ENCODE measurements at places on chromosomes 7 and 10.

GRCh38 chr10:89206402-89207180 is 526 bp downstream of the CH25H start:
- no peak for DNase-seq

DNA sequence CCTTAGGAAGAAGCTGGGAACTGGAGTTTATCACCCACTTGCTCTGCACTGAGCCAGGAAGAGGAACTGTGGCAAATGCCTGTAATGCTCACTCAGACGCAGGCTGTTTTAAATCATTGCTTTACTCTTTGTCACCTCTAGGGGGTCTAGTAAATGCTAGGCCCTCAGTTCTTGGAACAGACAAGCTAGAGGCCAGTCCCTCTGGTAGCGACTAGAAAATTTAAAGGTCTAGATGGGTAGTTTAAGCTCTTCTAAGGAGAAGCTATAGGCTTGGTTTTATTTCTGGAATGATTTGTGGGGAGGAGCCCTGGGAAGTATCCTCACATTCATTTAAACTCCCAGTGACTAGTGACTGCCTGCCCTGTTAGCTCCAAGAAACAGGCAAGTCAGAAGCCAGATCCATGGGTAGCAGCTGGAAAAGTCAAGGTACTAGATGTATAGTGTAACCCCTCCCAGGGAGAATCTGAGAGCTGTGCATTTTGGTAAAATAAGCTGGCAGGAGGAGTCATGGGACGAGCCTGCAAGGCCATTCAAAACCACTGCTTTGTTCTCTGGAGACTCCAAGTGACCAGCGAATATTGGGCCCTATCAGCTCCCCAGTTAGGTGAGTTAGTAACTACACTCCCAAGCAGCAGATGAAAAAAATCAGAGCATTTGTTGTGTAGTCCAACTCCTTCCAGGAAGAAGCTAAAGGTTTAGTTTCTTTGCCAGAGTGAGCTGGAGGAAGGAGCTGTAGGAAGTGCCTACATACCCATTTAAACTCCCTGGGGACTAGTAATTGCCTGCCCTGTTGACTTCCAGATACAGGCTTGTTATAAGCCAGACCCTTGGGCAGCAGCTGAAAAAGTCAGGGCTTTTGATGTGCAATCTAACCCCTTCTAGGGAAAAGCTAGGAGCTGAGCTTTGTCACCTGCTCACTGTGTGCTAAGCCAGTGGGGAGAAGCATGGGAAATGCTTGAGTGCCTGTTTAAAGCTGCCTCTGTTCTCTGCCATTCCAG is 68.9 kb downstream of the DYNC1I1 start:
- no peak for DNase-seq

DNA sequence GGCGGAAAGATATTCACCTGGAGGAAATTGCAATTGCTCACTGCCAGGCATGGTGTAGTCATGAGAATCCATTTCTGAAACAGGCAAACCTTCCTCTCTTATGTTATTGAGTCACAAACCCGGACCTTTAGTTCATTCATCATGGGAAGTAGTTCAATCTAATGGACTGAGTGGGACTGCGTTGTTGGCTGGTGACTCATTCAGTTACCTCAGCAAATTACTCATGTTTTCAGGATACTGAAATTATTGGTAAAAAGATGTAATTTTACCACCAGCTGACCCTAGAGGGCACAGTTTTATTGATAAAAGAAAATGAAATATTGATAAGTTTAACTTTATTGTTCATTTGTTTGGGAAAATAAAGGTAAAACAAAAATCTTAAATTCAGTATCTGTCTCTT is 1194.4 kb upstream of the SORCS1 start:
- peak; percentile 67 for DNase-seq

DNA sequence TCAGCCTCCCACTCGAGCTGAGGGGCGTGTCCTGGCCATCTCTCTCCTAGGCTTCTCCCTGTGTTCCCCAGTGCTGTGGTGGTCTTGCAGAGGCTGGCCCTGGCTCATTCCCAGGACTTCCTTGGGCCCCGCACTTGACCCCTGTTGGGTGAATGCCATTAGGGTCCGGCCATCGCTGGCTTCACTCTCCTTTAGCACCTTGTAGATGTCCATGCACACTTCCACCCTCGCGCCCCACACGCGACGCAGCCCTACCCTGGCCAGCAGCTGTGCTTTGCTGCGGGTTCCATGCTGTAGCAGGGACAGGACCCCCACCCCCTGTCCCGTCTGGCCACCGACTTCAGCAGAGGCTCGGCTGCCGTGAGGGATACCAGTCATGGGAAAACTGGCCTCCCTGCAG is 46.3 kb downstream of the PITRM1 start:
- DNase-seq, result no peak

GRCh38 chr7:30450240-30450982 is 28.2 kb downstream of the NOD1 start:
- no peak for DNase-seq

- no peak for DNase-seq
Observed at GRCh38 chr10:35213699-35214098, 87.1 kb downstream of the CREM start.

DNA sequence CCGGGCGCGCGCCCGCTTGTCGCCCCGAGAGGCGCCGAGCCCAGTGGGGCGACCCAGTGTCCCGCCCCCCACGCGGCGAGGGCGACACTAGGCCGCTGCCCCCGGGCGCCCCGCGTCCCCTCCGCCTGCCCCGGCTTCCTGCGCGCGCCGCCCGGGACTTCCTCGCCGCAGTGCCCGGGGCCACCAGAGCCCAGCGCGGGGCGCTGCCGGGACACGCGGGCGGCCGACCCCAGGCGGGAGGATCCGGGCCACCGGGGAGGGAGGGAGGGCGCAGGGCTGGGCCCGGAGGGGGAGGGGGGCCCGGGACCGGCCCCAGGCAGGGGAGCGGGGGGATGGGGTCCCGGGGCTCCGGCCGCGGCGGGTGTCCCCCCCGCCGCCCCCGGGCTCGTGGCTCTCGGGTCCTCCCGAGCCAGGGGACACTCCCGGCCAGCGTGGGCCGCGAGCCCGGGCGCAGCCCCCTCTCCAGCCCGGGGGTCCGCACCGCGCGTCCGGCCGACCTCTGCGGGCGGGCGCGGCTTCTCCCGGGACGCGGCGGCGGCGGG is 435 bp upstream of the PWWP2B start:
- no peak for DNase-seq

DNA sequence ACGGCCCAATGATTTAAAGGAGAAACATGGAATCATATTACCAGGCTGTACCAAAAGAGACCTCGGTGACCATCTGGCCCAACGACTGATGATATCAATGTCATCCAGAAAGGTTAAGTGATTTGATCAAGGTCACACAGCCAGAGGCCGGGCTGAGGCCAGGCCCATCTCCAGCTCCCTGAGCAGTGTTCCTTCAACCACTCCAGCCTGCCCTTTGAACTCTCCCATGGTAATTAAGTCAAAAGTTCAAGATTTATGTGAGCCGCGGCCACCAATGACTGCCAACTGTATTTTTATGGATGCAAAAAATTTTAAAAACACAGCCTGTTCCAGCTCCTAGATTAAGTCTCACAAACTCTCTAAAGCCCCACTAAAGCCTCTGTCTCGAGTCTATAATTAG is 41.8 kb downstream of the FGFR2 start:
- DNase-seq, result no peak

DNA sequence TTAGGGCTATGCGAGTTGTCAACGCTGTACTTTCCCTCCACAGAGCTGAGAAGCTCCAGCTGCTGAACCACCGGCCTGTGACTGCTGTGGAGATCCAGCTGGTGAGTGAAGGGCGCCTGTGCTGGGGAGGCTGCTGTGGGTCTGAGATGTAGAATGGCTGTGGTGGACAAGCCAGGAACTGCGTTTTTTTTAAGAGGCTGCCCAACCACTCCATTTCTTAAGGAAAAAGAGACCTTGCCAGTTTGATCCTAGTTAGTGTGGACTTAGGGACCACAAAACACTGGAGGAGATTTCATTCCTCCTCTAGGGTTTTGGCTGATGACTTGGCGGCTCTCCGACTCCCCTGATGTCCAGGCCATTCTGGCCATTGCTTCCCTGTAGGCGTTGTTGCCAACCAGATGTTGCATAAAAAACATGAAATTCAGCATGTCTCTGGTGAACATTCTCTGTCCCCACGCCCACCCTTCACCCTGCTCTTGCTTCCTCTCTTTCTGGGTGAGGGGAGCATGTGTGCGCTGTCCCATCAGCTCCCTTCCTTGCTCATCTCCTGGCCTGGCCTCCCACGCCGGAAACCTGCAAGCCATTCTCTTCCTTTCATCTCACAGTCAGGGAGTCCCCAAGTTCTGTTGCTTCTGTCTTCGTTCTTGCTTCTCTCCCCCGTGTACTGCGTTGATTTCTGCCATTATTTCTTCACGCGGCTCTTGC is 30.9 kb downstream of the CRCP start:
- no peak for DNase-seq

- no peak for DNase-seq
Observed at GRCh38 chr10:670038-670437, 19.4 kb downstream of the DIP2C start.

DNA sequence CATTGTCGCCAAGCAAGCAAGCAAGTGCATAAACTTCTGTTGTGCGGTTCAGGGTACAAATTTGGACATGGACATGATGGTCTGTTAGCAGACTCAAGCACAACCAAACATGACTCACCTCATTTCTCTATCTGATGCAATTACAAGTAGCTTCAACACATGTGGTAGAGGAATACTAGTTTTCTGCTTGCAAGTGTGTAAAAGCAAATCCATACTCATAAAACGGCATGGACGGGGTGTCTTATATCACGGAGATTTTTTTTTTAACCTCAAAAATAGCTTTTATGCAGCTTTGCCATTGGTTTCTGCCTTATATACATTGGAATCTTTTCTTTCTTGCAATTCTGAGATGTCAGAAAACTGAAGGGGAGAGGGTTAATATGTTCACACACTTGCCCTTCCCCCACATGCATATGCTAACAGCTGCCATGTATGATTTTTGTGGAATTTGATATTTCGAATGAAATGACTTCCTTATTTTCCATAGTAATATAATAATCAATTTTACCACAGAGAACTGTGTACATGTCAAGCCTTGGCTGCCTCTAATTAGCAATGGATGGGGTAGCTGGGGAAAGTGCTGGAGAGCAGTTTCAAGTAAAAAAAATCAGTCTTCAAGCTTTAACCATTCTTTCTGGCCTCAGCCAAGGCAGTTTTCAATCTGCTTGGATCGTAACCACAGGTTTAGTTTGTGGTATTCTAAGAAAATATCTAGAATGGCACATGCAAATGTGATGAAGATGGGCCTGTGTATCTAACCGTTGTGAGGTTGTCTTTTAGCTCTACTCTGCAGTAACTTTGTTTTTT is 106.0 kb upstream of the PDCD4 start:
- DNase-seq, result peak; percentile 65

DNA sequence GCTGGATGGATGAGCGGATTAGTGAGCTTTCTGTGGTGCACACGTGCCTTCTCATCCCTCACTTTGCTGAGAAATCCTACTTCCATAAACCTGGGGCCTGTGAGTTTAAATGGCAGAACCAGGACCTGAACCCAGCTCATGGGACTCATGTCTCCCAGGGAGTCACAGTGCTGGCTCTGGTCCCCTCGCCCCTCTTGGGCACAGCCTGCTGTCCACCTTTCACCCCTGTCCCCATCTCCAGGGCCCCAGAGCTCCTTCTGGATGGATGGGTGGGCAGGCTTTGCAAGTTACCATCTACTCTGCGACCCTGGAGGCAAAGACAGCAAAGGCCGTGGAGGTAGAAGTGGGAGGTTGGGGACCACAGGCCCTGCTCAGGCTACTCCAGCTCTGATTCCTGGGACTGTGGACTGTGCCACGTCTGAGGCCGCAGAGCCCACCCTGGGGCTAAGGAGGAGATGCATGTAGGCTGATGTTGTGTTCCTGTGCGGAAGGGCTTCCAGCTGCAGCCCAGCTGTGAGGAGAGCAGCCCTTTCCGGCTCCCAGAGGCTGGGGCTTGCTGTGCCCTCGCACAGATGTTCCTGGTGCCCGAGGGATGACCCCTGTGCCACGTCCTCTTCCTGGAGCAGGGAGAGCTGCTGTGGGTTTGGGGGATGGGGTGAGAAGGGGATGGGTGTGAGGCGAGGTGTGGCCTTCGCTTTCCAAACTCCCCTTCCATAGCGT is 40.3 kb downstream of the PRF1 start:
- no peak for DNase-seq

DNA sequence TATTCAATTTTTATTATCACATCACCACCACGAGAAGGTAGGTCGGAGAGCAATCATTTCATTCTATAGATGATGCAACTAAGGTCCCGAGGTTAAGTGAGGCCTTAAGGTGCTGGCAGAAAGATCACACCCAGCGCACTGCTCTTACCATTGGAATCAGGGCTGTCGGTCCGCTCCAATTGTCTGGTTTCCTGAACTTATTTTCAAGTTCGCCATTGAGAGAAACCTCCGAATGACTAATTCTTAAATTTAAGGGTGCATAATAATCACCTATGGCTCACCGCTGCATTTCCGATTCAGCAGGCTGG is 625 bp upstream of the GSTO2 start:
- DNase-seq, result no peak

DNA sequence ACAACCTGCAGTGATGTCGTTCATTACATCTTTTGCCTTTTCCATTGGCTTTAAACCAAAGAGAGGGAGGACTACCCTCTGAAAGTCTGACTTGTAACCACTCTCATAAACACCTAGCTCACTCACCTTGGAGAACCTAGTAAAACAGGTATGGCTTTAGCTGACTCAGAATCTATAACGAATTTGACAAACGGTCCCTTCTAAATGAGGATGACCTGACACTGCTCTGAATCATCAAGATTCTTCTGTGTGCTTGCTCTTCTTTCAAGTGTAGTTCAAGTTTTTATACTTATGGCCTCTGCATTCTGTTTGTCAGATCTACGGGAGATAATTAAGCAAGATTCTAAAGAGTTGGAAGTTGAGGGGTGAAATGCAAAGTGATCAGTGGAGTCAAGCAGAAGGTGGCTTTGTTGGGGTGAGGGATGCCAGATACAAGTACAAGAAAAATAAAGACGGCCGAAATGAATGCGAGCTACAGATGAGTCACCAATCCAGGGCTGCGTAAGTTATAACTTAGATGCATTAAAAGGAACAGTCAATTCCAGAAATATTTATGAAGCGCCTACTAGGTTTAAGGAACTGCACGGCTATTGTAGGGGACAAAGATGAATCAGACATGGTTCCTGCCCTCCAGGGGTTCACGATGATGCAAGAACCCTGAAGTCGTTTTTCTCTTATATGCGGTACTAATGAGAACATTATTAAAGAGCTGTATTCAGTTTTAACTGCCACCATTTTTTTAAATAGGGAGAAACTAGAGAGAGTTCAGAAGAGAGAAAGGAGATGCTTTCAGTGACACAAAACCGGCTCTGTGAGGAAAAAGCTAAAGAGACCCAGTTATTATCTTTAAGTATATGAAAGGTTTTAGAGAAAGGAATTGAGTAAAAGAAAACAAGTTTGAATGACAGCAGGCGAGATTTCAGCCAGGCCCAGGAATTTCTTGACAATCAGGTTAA is 6.5 kb downstream of the HIPK2 start:
- DNase-seq, result peak; percentile 61

Data from Caki2 (cell line).